ENCODE measurements at places on chromosomes 16 and 17.

- no peak for DNase-seq
Measured at GRCh38 chr16:26186091-26186615, 494.4 kb downstream of the HS3ST4 start.

GRCh38 chr17:43784628-43785101 lies 4.4 kb downstream of the CFAP97D1 start:
- DNase-seq = no peak

DNA sequence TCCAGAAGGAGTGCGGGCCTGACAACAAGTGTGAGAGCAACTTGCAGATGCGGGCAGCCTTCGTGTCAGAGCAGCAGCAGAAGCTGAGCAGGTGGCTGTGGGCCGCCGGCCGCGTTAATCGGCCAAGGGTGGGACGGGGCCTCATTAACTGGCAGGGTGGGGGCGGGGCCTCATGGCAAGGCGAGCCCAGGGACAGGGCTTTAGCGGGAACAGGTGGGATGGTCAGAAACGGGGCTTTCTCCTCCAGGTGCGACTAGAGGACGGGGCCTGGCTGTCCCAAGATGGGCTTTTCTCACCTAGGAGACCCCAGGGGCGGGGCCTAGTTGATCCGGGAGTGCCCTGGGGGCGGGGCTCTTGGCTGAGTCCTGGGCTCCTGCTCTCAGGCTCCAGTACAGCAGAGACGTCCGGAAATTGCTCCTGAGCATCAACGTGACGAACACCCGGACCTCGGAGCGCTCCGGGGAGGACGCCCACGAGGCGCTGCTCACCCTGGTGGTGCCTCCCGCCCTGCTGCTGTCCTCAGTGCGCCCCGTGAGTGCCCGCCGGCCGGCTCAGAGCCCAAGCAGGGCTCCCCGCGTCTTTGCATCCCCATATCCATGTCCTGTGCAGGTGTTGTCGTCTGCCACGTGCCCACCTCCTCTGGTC lies 18.4 kb upstream of the PDK2 start:
- no peak for DNase-seq

DNA sequence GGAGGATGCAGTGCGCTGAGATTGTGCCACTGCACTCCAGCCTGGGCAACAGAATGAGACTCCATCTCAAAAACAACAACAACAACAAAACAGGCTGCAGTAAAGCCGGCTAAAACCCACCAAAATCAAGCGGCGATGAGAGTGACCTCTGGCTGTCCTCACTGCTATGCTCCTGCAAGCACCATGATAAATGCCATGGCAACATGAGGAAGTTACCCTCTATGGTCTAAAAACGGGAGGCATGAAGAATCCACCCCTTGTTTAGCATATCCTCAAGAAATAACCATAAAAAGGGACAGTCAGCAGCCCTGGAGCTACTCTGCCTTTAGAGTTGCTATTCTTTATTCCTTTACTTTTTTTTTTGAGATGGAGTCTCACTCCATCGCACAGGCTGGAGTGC lies 8.4 kb upstream of the LGALS3BP start:
- no peak for DNase-seq

- DNase-seq = no peak
Measured at GRCh38 chr17:55089256-55089655, 120.7 kb downstream of the STXBP4 start.

DNA sequence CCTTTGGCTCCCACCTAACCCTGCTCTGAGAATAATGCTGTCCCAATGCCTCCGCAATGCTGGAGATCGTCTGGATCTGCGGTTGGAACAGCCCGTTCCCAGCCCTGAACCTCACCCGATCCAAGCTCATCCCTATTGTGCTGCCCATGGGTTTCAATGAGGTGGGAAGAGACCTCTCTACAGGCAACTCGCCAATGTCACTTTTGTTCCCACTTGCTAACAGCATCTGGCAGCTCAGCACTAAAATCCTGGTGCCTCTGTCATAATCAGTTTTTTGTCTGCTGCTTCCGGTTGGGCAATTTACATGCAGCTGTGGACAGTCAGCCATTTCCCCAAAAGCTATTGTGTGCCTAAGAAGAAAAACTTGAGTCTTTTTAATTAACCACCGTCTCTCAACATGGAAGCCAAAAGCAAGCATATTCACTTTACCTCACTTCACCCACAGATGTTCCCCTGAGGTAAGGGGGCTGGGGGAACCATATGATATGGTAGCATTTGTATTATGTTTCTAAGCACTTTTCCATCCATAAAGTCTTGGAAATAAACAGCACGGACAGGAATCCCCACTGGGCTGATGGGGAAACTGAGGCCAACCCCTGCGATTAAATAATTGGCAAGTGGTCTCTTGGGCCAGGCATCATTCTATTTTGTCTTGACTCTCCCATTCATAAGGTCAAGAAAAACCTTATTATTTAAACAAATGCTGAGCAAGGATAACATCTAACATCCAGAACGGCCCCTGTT lies 159.2 kb upstream of the CDH5 start:
- no peak for DNase-seq

DNA sequence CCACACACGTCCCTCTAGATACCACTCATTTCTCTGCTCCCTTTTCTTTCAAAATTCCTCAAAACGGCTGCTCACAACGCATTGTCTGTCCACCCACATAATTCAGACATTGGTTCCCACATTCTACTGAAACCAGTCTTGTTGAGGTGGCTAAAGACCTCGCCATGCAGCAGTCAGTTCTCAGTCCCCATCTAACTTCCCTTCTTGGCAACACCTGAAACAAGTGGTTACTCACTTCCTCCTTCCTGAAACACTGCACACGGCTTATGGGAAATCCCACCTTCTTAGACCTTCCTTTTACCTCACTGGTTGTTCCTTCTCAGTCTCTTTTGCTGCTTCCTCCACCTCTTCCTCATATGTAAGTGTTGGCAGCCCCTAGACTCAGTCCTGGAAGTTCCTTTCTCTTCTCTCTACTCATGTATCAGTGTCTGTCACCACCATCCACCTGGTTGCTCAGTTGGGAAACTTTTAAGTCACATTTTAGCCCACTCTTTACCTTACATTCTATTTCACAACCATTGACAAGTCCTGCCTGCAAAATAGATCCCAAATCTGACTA lies 277.1 kb downstream of the CEP112 start:
- DNase-seq = peak; percentile 7

GRCh38 chr17:44416558-44417289 lies 27.3 kb upstream of the ITGA2B start:
- DNase-seq = no peak

GRCh38 chr17:65975878-65976277 lies 216.1 kb downstream of the CEP112 start:
- DNase-seq = no peak

GRCh38 chr17:65433157-65433556 lies 128.3 kb downstream of the AXIN2 start:
- no peak for DNase-seq

- DNase-seq = no peak
Measured at GRCh38 chr16:87993901-87994300, 42.7 kb downstream of the BANP start.

All from stimulated activated CD4-positive, alpha-beta T cell treated with anti-CD3 and anti-CD28 coated beads, Interleukin-2, amount 100 ng/mL, for 48 hours (primary cell).